Stimulated activated CD8-positive, alpha-beta memory T cell treated with anti-CD3 and anti-CD28 coated beads, Interleukin-15, amount 100 ng/mL, for 24 hours (primary cell): ENCODE measurements at places on chromosomes 1 and 21.

GRCh38 chr1:226655251-226656163 is 83.6 kb downstream of the ITPKB start:
- no peak for DNase-seq

- no peak for DNase-seq
These were observed 13.2 kb downstream of the ODF2L start for GRCh38 chr1:86382878-86383277.

DNA sequence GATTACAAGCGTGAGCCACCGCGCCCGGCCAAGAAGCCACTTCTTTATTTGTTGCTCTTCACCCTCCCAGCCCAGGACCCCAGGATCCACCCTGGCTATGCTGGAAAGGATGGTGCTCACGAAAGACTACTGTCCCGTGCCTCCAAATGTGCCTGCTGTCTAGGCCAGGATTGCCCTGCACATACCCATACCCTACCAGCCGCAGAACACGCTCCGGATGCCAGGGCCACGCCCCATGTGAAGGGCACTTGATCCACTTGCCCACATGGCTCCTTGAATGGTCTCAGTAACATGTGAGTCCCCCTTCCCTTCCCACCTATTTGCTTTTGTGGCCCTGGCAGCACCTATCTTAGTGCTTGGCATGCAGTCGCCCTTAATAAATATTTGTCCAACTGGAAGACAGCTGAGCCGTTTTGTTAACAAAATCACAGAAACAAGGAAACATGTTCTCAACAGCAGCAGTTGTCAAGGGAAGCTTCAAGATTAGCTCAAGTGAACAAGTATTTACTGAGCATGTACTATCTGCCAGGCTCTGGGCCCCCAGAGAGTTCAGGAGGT is 13.8 kb upstream of the UBXN10 start:
- DNase-seq: no peak

DNA sequence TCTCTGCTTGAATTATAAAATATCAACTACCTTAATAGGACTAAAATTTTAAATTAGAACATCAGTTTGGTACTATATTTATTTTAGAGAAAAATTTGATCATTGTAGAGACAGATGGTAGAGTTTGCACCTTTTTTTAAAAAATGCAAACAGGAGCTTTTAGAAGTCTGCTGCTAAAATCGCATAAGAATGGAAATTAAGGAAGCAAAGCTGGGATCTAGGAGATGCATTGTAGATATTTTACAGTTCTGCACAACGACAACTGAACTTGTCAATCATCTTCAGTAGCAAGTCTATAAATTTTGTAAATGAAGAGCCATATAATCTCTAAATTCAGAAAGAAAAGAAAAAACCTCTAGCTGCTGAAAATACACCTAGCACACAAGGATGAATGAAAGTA is 185.6 kb upstream of the KCNK2 start:
- DNase-seq: no peak

DNA sequence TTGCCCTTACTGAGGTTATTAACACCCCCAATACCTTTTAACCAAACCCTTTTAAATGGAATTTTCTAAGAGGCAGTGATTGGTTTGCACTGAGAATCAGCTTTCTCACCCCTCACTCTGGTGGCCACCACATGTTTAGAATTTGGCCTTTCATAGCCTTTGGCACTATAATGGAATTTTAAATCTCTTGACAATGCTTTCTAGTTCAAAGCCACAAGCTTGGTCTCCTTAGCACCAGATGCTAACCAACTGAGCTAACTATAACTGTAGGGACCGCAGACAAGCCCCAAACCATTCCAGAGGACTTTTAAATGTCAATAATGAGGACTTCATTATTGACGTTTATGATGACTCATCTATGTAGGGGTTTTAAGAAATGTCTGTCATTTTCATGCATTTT is 238.7 kb upstream of the SNX7 start:
- no peak for DNase-seq

GRCh38 chr1:23384312-23385058 is 14.8 kb upstream of the ZNF436 start:
- no peak for DNase-seq
